ENCODE measurements at places on chromosomes 12 and 14.

DNA sequence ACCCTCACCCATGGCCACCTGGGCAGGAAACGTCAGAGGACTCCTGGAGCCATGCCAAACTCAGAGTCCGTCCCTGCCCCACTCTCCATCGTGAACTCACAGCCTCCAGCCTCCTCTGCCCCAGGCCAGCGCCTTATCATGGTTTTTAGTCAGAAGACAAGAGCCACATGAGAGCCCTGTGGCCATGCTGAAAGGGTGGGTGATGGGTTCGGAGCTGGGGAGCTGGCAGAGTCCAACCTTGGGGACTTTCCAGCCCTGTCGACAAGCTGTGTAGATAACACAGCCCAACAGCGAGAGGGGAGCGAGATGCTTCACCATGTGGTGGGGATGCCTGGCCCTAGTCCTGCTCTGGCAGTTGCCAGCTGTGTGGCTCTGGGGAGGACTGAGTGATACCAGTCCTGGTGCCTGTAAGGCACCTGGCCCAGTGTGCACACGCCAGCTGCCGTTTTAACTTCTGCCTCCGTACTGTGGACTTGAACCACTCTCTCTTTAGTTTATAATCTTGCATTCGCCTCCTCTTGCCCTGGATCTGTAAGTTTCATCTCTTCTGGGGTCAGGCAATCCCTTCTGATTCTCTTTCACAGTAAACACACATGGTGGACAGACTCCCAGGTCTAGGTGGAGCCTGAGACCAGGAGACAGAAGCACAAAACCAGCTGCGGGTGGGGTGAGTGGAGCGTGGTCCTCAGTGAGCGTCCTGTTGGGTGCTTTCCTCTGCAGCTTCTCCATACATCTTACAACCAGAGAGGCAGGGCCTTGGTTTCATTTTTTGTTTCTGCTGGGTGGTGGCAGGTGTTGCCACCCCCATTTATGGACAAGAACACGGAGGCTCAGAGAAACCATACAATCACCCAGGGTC is 55.3 kb downstream of the RIN3 start:
- no peak for DNase-seq

DNA sequence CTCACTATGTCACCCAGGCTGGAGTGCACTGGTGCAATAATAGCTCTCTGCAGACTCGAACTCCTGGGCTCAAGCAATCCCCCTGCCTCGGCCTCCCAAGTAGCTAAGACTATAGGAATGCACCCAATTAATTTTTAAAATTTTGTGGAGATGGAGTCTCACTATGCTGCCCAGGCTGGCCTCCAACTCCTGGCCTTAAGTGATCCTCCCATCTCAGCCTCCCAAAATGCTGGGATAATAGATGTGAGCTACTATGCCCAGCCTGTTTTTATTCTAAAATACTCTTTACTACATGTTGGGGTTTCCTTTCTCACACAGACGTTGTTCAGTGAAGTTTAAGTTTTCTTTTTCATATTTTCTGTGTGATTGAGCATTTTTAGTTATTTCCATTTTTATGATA is 60.9 kb upstream of the DUSP6 start:
- no peak for DNase-seq

DNA sequence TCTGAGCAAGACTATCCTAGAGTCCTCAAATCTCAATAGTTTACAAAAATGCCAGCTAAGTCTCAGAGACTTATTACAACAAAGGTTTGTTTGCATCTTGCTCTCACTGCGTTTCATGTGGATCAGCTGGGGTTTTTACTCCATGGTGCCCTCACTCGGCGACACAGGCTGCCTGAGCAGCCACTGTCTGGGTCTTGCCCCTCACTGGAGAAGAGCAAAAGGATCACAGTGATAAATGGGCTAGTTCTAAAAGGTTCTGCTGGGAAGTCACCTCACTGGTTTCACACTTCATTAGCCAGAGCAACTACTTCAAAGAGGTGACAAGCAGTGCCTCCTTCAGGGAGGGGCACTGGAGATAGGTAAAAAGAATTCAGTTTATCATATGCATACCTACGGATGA is 392.0 kb downstream of the RPL10L start:
- no peak for DNase-seq

DNA sequence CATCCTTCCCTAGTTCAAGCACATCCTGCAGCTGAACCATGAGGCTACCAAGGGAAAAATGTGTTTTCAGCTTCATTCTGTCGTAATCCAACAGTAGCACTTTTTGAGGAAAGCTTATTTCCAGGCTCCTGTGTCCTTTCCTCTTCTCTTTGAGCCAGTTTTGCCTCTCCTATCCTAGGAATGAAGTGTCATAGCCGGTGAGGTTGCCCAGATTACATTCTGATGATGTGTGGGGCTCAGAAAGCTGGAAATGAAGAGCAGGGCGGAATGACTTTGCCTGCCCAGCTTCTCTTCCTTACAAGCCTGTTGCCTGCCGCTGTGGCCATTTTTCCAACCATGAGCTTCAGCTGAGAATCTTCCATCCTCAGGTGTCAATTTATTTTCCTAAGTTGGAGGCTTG is 381.8 kb downstream of the NUAK1 start:
- DNase-seq: no peak

DNA sequence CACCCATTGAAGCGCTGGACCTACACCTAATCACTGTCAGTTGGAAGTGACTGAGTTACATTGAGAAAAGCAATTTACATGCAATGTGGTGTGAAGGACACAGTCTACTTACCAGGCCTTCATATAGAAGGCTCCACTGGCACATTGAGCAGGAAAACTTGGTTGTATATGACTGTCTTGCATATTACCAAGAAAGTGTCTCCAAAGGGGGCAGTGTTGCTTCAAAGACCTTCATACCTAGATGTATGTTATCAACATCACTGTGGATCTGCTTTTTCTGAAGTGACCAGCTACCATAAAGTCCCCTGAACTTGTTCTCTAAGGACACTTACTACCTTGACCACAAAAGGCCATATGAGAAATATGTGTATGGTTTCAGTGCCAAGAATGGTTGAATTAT is 64.1 kb downstream of the NELL2 start:
- no peak for DNase-seq

GRCh38 chr14:73262427-73263183 is 25.3 kb downstream of the PAPLN start:
- DNase-seq: no peak

DNA sequence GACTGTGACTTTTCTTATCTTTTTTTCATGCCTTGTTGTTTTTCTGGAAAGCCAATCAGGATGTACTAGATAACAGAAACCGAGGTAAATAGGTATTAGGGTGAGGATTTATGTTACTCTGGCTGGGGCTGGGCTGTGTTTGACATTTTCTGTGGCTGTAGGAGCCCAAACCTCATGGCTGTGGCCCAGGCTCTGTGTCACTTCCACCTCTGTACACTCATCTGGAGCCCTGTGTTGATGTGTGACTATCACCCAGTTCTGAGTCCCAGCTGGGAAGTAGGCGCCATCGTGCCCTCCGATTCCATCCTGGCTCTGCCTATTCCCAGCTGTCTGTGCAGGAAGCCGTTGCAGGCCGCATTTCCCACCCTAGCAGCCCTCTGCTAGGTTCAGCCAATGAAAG is 1.6 kb upstream of the HHIPL1 start:
- no peak for DNase-seq

DNA sequence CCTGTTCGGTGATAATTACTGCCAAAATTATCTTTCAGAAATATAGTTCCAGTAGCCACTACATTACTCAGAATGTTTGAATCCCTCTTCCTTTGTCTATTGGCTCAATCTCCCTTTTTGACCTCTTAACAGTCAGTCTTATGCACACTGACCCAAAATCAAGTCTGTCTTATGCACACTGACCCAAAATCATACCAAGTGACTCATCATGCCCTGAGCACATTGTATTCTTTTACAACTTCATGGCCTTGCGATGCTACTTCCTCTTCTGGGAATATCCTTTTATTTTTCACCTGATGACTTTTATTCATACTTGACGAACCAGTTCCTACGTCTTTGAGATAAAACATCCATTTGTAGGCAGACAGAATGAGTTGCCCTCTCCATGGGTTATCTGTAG is 182.3 kb downstream of the NPAS3 start:
- DNase-seq: no peak

DNA sequence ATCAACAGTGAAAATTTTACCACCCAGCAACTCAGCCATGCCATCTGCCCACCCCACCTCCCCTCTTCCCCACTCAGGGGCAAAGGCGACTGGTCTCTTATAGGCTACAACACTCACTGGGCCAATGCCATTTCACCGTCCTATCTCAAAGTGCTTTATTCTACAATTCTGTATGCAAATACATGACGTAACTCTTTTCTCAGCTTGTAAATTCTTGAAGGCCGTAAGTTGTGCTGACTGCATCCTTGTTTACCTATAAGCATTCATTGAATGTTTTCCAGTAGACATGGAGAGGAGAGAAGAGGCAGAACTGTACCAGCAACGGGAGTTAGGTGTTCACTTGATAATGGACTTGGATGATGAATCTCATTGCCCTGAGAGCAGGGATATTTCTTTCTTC is 15.6 kb downstream of the BCL2L14 start:
- no peak for DNase-seq
